ENCODE measurements at places on chromosomes 2 and 18.

- peak; percentile 26 for DNase-seq
Measured at GRCh38 chr2:110853516-110853915, 121.1 kb downstream of the ACOXL start.

GRCh38 chr2:19739256-19739655 is 162.5 kb downstream of the TTC32 start:
- DNase-seq: peak; percentile 38

DNA sequence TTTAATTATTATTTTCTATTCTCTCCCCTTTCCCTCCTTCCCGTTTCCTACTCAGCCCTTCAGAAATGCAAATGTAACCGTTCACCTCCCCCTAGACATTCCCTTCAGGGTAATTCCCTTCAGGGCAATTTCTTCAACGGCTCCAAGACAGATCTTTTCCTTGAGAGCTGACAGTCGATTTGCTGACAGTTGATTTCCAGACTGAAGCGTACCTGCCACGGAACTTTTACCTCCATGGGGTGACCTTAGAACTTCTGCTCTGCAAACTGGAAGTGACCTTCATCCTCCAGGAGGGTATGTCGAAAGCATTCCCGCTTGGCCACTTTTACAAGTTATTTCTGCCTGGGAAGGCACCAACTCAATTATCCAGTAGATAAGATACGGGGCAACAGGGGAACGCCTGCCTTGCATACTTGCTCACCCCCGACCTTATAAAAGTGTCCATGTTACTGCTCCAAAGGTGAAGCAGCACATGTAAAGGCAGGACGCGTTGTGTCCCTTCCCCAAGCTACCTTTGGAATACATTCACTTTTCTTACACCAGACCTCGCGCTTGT is 18.5 kb downstream of the B3GNT7 start:
- DNase-seq: no peak

DNA sequence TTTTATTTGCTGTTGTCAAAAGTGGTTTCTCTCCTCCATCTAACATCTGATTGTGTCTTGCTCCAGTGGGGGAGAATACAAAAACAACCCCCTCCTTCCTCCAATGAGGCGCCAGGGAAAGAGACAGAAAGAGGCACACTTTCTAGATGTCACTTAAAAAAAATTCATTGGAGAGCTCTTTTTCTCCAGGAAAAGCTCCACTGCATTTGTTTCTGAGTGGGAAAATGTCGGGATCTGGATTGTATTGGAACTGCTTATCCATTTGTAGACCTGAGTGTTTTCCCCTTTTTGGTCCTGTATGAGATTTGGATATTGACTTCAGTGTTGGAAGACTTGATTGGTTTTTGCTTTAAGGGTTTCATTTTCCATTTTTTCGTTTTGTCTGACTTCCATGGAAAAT is 995 bp downstream of the MBD5 start:
- no peak for DNase-seq

- DNase-seq: no peak
Measured at GRCh38 chr2:57141269-57141668, 905.3 kb upstream of the VRK2 start.

- no peak for DNase-seq
Measured at GRCh38 chr2:169925968-169926367, 98.7 kb downstream of the UBR3 start.

DNA sequence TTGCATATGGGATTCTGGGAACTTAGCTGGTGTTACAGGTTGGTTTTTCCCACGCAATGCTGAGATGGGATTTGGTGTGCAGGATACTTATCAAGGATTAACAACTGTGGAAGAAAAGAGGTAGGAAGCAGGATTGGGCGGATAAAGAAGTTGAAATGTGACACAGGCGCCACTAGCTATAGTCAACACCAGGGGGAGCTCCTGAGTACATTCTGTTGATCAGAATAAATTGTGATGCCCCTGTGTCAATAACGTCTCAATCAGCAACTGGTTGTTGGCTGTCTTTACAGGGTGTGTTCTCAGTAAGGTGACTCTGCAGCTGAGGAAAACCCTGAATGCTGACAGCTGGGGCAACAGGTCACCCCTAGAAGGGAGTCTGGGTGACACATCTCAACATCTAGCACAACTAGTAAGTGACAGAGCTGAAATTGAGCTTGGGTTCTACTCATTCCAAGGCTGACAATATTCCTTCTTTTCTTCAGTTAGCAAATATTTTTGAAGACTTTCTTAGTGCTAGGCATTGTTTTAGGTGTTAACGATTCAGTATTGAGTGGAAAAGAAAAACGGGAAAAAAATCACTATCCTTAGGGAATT is 143.0 kb downstream of the ARL6IP6 start:
- DNase-seq: peak; percentile 36

- no peak for DNase-seq
Measured at GRCh38 chr2:57674743-57675142, 371.9 kb upstream of the VRK2 start.

All from fibroblast of mammary gland (primary cell).